SK-N-SH treated with all-trans-retinoic acid at 6 μM for 48 hours (cell line): ENCODE measurements at places on chromosomes 3 and 15.

DNA sequence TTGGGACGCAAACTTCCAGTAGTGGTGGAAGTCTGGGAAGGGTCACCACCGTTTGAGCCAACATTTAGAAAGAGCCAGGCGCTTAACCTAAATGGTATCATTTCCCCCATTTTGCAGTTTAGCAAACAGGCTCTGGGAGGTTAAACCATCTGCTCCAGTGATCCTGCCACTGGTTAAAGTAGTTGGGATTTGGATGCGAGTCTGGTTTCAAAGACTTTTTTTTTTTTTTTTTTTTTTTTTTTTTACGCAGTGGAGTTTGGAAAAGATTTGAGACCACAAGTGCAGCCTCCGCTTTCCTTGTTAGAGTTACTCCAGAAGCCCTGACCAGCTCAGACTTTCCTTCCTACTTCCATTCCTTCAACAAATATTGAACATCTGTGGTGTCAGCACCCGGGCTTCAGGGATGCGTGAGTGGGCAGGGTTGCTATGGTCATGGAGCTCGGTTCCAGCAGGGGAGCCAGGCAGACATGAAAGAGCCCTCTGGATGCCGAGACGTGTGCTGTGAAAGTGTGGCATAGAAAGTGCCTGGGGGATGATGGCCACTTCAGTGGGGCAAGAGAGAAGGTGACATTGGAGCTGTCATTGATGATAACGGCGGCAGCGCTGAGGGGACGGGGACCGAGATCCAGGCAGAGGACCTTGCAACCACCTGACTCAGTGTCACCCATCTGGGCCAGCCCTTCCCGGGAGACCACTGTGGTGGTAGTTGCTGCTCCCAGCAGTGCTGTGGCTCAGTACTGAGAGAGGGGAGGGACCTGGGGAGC is 1.1 kb upstream of the RNU6-1 start:
- ATAC-seq = peak; percentile 63; the same call in 2 of the 3 replicates

DNA sequence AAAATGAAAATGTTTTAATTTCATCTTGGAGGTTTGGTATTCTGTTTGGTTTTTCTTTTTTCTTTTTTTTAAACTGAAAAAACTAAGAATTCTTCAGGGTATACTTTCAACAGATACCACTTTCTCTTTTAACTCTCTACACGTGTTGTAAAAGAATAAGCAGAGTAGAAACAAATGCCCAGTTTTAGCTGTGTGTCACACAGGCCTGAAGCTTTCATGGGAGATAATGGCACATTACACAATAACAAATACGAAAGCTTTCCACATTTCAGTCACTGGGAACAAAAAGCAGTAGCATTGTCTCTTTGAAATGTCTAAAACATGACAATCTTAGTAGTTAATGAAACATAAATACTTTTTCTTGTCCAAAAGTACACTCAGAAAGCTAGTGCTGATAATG is 818.5 kb downstream of the TBL1XR1 start:
- no peak for ATAC-seq

GRCh38 chr3:111802163-111802625 is 56.9 kb upstream of the PHLDB2 start:
- ATAC-seq = peak; percentile 75

DNA sequence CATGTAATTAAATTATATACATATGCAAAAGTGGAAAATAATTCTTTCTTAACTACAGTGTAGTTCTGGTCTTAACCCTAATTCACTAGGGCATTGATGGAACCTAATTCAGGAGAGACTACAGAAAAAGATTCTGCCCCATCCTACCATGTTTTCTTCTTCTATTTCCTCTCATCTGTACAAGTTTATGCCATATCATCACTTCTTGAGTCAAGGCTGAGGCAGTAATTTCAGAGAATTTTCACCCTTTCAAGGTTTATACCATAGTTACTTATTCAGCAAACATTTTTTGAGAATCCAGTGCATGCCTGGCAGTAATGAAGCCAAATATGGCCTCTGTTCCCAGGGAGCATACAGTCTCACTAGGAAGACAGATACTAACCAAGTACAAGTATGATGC is 33.4 kb downstream of the SHOX2 start:
- no peak for ATAC-seq

GRCh38 chr3:32961189-32961715 is 9.8 kb downstream of the CCR4 start:
- ATAC-seq = no peak

GRCh38 chr3:23320586-23321570 is 117.8 kb downstream of the UBE2E2 start:
- no peak for ATAC-seq

GRCh38 chr3:146813496-146813895 is 208.3 kb upstream of the PLSCR5 start:
- no peak for ATAC-seq

GRCh38 chr3:123296836-123297626 is 95.3 kb downstream of the SEC22A start:
- no peak for ATAC-seq

- ATAC-seq = no peak
These were observed 541.5 kb downstream of the GABRG3 start for GRCh38 chr15:27512281-27513001.

DNA sequence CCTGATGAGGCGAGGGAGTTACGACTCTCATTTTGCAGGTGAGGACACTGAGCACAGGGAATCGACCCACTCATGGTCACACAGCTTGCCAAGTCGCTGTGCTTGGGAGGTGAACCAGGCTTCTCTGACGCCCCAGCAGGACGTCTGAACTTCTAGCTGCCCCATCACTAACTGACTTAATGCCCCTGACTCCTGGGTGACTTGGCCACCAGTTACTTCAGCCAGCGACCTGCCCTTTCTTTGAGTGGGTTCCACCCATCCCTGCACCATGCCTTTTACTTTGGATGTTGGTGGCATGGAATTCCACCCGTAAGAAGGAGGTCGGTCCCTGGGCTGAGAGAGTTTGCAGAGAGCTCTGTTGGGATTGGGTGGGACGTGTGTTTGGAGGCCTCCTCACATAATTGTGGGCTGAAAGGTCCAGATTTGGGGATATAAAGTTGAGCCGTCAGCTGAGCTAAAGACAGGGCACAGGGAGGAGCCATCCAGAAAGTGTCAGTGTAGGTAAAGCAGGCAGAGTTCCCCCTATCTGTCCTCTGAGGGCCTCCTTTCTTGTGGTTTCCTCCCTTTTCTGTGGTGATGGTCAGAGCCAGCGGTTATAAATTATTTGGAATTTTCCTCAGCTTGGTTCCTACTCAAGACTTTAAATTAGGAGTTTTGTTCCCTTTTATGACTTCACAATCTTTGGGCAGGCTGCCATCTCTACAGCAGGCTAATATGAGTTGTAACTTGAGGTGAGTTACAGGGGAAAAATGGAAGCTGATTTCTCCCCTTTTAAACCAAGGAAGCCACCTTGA is 55.0 kb downstream of the FLNB start:
- ATAC-seq = peak; percentile 28
